ENCODE measurements at places on chromosomes 4 and X.

GRCh38 chr4:150743564-150744342 is 161.8 kb downstream of the MAB21L2 start:
- no peak for DNase-seq

DNA sequence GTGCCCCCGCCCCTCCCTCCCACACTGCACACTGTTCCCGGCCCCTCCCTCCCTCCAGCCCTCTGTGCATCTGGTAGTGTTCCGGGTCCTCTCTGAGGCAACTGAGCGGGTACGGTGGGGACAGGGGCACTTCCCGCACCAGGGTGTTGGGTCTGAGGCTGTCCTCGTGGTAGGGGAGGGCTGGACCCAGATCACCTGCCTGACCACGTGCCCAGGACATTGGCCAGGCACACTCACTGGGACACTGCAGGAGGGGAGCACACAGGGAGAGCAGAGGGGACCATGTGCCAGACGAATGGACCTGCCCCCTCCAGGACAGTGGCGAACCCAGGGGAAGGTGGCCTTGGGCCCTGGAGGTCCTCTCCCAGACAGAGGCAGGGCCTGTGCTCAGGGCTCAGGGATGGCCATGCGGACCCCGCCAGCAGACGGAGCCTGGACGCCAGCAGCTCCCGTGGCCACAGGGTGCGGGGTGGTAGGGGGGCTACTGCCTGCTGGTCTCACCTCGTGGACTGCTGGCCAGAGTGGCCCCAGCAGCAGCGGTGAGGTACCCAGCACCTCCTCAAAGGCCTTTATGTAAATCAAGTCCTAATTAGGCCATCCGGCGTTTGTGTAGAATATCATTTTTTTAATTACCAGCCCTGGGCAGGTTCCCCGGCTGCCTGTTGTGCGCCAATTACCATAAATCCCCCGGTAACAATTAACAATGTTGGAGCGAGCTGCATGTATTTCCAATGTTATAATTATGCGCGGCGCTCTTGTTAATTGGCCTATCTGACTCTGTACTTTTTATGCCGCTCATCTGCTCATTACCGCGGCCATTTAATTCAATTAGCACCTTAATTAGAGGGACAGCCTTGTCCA is 106.9 kb downstream of the FAM53A start:
- no peak for DNase-seq

DNA sequence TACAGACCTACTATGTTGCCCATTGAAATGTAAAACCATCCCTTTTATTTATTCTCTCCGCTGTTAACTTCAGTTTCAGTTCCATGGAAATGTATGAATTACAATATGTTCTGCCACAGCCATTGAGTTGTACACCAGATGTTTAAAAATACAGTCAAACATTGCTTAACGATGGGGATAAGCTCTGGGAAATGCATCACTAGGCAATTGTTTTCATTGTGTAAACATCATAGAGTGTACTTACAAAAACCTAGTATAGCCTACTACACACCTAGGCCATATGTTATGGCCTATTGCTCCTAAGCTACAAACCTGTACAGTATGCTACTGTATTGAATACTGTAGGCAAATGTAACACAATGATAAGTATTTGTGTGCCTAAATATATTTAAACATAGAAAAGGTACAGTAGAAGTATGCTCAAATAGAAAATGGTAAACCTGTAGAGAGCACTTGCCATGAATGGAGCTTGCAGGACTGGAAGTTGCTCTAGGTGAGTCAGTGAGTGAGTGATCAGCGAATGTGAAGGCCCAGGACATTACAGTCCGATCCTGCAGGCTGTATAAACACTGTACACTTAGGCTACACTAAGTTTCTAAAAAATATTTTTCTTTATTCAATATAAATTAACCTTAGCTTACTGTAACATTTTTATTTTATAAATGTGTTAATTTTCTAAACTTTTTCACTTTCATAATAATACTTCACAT is 2.7 kb upstream of the PF4V1 start:
- DNase-seq: no peak

GRCh38 chrX:83511208-83511607 is 3.1 kb downstream of the POU3F4 start:
- no peak for DNase-seq

DNA sequence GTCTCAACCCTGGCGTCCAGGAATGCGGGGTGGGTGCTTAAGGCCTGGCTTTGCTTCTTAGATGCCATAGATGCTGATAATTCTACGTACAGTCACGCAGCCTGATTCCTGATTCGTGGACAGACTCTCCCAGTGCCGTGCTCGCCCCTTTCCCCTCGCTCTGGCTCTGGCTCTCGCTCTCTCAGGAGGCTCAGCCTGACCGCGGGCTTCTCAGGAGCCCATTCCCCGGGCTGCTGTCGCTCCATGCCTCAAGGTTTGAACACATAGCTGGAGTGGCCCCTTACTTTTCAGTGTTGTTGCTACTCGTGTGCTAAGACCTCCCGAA is 59.2 kb upstream of the ZC4H2 start:
- DNase-seq: peak; percentile 1

Measured in germinal center (tissue), 1 donor.